ENCODE measurements at places on chromosomes 7 and 10.

GRCh38 chr10:103757531-103758293 is 97.7 kb downstream of the SH3PXD2A start:
- DNase-seq: peak; percentile 47

- DNase-seq: no peak
Measured at GRCh38 chr7:113404245-113404644, 285.9 kb upstream of the SMIM30 start.

DNA sequence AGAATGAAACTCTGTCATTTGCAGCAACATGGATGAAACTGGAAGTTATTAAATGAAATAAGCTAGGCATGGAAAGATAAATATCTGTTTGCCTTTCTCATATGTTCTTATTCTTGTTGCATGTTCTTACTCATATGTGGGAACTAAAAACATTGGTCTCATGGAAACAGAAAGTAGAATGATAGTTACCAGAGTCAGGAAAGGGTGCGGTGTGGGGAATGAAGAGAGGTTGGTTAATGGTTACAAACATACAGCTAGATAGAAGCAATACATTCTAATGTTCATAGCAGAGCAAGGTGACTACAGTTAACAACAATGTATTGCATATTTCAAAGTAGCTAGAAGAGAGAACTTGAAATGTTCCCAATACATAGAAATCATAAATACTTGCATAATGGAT is 105.1 kb downstream of the FAM107B start:
- no peak for DNase-seq

- DNase-seq: no peak
Measured at GRCh38 chr10:4470231-4470835, 355.7 kb upstream of the AKR1E2 start.

DNA sequence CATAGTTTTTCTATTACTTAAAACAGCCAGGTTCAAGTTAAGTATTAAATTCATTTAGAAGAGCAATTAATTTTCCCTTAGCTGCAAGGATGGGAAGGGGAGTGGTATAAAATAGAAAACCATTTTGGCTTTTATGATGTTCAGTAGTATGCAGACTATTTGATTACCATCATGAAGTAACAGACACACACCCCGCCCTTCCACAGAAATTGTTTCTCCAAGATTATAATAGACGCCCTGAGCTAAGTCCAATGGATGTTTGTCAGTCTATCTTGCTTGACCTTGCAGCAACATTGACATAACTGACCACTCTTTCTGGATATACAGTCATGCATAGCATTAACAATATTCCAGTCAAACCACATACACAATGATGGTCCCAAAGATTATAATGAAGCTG is 42.3 kb downstream of the CPEB3 start:
- DNase-seq: no peak

DNA sequence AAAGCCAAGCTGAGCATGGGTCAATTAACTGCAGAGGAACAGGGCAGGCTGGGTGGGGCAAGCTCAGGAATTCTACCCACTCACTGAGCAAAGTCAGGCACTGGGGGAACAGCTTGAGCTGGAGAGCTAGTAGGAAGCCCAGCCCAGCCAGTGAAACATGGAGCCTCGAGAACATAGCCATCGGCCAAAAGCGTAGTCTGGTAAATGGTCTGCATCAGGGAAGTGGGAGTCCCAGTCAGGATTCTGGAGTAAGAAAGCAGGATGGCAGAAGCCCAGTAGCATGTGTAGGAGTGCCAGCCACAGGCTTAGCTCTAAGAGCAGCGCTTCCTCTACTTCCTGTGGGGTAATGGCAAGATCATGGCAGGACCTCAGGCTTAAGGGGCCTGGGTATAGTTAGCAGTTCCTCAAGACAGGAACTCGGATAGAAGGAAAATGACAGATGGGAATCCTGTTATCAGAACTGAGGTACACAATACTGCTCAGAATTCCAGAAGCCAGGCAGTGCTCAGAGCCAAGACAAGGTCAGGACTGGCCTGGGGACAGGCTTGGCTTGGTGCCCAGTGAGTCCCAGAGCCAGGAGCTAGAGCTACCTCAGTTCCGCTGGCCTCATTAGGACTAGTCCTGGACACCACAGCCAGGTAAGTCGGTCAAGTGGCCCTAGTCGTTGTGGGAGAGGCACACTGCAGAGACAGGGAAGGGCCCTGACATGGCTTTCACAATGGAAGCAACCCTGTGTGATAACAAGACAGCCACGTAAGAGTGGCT is 65.4 kb upstream of the MXI1 start:
- no peak for DNase-seq

GRCh38 chr7:7793249-7793648 is 74.8 kb upstream of the RPA3 start:
- no peak for DNase-seq

DNA sequence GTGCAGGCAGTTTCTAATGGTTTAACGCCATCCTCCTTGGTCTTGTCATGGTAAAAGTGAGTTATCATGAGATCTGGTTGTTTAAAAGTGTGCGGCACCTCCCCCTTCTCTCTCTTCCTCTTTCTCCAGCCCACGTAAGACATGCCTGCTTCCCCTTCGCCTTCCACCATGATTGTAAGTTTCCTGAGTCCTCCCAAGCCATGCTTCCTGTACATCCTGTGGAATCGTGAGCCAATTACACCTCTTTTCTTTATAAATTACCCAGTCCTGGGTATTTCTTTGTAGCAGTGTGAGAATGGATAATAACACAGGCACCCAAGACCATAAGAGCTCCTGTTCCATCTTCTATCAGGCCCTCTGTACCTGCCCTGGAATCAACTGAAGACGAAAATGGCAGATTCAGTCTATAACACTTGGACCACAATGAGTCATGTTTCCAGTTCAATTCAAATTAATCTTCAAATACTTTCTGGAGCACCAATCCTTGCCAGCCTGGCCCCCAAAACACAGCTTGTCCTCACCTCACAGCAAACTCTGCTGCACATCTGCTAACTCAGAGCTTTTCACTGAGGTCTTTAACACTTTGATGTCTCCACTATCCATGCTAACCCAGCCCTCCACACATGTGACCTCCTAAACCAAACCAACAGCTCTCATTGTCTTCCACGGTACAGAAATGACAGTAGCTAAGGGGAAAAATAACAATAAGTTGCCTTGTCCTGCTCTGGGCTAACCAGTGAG is 73.2 kb downstream of the SFMBT2 start:
- no peak for DNase-seq

GRCh38 chr10:132860532-132860931 is 74.6 kb upstream of the NKX6-2 start:
- DNase-seq: peak; percentile 16

DNA sequence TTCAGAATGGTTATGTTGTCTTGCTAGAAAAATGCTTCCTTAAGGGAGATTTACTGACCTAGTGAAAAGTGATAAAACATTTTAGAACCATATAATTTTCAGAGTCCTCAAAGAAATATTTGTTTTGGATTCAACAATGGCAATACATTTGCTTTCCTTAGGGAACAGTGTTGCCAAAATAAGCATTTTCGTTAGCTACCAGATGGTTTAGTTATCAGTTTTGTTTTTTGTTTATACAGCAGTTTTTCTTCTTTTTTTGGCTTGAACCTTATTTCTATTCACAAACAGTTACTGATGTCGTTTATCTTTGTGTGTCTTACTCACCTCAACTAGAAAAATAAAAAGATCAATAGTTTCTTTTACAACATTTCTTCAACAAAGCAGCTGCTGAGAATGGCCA is 48.6 kb downstream of the EXOC4 start:
- no peak for DNase-seq

DNA sequence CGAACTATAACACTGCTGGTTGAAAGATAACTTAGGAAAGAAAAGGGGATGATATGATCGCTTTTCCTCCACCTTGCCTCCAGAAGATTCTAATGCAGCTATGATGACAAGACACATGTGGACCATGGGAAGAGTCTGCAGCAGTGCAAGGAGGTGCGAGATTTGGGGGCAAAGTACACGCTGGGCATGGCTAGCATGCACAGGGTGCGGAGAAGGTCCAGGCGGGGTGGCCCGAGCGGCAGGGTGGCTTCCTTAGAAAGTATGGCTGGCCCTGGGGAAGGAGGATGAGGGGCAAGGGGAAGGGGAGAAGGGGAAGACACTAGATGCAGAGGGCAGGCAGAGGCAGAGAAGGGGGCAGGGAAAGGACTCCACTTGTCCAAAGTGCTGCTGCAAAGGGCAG is 15.6 kb downstream of the ATXN7L1 start:
- DNase-seq: peak; percentile 43

GRCh38 chr7:157764946-157765537 is 428.2 kb downstream of the DNAJB6 start:
- DNase-seq: no peak

DNA sequence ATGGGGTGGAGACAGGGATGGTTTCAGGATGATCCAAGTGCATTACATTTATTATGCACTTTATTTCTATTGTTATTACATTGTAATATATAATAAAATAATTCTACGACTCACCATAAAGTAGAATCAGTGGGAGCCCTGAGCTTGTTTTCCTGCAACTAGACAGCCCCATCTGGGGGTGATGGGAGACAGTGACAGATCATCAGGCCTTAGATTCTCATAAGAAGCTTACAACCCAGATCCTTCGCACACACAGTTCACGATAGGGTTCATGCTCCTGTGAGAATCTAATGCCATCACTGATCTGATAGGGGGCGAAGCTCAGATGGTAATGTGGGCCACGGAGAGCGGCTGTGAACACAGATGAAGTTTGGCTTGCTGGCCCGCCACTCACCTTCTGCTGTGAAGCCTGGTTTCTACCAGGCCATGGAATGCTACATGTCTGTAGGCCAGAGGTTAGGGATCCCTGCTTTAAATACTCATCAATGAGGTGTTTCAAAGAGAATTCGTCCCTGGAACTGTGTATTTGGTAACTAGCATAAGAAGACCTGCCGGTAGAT is 21.2 kb upstream of the PRKCQ start:
- no peak for DNase-seq

- DNase-seq: no peak
Measured at GRCh38 chr10:30827531-30828120, 198.1 kb upstream of the LYZL2 start.

GRCh38 chr10:101301111-101301731 is 52.7 kb upstream of the BTRC start:
- peak; percentile 29 for DNase-seq

- DNase-seq: no peak
Measured at GRCh38 chr7:101951757-101952156, 134.3 kb downstream of the CUX1 start.

GRCh38 chr7:105718511-105718925 is 137.2 kb upstream of the EFCAB10 start:
- DNase-seq: no peak

DNA sequence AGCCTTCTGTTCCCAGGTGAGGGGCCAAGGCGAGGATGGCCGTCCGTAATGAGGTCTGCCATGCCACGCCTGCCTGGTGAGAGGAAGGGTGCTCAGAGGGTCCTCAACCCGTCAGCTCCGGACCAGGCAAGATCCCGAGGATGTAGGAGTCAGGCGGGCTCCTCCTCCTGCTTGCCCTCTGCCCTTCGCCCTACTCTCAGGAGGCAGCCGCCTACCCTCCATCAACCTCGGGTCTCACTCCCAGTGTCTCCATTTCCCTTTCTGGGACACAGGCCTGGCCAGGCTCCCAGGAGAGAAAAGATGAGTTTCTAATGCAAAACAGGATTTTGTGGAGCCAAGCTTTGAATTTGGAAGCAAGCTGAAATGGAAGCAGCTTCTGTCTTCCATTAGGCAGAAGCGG is 184.0 kb downstream of the PTPN20 start:
- no peak for DNase-seq

DNA sequence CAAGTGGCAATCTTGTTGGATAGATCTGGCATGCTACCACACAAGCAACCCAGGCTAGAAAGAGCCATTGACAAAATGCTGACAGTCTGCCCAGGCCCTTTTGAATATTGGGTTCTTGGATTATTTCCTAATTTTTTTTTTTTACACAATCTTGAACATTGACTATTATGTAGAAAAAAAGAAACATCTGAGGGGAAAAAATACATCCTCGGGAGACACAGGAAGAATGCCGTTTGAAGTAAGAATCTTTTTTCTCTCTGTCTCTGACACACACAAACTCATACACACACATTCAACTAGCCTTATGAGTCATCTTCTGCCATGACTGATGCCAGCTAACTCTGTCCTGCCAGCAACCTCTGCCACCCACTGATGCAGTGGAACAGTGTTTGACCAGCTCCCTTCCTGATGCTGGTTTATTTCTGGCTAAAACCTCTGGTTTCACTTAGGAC is 47.2 kb downstream of the SORBS1 start:
- DNase-seq: no peak

- DNase-seq: no peak
Measured at GRCh38 chr7:142745091-142745635, 4.1 kb upstream of the PRSS1 start.

DNA sequence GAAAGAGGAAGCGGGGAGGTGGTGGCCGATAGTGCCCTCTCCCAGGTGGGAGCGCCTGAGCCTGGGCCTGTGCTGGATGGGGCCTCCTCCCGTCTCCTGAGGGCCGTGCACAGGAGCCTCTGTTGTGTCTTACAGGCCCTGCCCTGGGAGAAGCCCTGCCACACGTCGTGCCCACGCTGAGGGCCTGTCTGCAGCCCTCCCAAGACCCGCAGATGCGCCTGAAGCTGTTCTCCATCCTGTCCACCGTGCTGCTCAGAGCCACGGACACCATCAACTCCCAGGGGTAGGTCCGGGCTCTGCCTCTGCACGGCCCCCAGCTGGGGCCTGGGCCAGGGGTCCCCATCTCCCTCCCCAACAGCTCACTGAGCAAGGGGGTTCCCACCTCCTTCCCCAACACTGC is 43.3 kb upstream of the PRKAR1B start:
- DNase-seq: no peak

- no peak for DNase-seq
Measured at GRCh38 chr10:132578287-132578951, 40.8 kb downstream of the INPP5A start.

Data from upper lobe of left lung (tissue), 6 donors.